ENCODE measurements at places on chromosomes 6 and 20. TPM values are rescaled to one million over a fixed set of nuclear protein-coding genes. Genes with fewer than 3 reads are reported as not detected.

DNA sequence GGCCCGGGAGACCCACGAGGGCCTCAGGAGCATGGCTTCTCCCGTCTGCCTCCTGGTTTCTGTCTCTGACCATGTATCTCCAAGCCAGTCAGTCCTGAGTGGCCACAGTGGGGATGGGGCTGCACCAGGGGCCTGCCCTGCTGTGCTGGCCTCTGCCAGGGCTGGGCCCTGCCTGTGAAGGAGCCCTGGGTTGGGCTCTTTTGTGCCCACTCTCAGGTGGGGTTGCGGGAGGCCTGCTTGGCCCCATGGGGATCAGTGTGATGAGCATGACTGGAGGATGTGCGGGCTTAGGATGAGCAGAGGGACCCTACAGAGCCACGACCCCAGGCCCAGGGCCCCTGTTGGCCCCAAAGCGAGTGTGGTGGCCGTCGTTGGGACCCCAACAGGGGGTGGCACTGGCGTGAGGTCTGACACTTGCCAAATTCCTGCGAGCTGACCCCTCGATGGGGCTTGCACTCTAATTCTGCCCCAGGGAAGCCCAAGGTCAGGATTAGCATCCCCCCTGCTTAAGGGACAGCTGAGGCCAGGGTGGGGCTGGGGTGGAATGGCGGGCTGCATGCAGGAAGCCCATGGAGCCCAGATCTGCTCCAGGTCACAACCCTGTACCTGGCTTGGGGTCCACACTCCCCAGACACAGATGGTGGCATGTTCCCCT, 90.0 kb upstream of the BHLHE23 start:
- no peak for DNase-seq

GRCh38 chr6:13769034-13769654, 45.2 kb downstream of the MCUR1 start:
- no peak for DNase-seq

DNA sequence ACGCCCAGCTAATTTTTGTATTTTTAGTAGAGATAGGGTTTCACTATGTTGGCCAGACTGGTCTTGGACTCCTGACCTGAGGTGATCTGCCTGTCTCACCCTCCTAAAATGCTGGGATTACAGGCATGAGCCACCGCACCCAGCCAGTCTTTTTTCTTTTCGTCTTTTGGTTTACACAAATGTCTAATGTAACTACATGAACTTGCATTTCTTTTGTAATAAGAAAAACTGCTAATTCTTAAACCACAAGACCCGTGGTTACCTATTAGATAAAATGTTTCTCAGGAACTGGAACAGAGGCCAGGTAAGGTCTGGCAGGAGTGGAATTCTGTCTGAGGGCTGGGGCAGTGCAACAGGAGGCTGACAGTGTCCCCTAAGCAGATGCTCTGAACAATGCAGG, 32.7 kb upstream of the GSTA3 start:
- no peak for DNase-seq

Gene STMN3
- total RNA-seq, result 18.5 TPM

- peak; percentile 90 for DNase-seq
These were observed 1.7 kb downstream of the PPP1R10 start for GRCh38 chr6:30615219-30615957.

Gene MOG
- not detected for total RNA-seq

DNA sequence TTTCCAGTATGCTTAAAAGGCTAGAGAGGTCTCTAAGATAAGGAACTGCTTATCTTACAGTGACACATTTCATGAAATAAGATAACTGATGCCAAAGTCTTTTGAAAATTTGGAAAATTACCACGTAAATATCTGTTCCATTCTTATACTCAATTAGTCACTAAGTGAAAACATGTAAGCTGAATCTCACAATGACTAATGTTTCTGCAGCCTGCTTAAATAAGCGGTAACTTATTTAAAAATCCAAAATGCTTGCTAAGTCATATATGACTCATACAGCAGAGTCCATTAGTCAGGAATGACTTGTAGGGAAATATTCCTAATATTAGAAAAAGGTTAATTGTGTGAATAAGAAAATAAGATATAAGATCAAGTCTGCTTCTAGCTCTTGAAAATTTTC, 27.8 kb upstream of the LGSN start:
- peak; percentile 18 for DNase-seq
